ENCODE measurements at places on chromosomes 2 and 18.

DNA sequence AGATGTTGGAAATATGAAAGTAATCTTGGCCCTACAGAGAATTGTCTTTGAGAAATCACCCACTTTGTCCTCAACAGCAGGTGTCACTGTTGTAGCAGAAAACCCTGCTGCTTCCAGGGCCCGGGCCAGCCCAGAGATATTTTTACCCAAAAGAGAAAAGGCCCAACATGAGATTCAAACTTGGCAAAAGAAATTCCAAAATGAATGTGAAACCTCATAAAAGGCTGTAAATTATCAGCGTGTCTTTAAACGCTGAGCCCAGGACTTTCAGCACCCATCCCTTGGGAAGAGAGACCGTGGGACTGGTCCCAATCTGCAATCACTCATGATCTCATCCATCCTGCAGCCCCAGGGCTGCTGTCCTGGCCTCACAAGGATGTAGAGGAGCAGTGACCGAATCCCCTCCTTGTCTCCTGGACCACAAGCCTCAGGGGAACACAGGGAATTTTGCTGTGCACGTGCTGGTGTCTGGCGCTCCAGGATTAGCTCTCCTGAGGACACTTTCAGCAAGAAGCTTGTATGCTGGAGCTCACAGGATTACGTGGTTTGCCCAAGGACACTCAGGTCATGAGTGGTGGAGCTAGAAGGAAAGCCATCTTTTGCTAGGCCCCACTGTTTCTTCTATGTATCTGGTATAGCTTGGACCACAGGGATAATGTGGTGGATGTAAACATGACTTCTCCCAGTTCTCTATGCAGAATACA lies 202.1 kb downstream of the RNF144A start:
- DNase-seq = peak; percentile 46

- no peak for DNase-seq
Measured at GRCh38 chr18:35513181-35513936, 15.6 kb upstream of the INO80C start.

- peak; percentile 13 for DNase-seq
Measured at GRCh38 chr2:240498958-240499260, 58.9 kb downstream of the ANKMY1 start.

GRCh38 chr2:215407061-215407460 lies 28.8 kb downstream of the FN1 start:
- DNase-seq = no peak

- no peak for DNase-seq
Measured at GRCh38 chr2:169735623-169736022, 2.0 kb downstream of the KLHL23 start.

DNA sequence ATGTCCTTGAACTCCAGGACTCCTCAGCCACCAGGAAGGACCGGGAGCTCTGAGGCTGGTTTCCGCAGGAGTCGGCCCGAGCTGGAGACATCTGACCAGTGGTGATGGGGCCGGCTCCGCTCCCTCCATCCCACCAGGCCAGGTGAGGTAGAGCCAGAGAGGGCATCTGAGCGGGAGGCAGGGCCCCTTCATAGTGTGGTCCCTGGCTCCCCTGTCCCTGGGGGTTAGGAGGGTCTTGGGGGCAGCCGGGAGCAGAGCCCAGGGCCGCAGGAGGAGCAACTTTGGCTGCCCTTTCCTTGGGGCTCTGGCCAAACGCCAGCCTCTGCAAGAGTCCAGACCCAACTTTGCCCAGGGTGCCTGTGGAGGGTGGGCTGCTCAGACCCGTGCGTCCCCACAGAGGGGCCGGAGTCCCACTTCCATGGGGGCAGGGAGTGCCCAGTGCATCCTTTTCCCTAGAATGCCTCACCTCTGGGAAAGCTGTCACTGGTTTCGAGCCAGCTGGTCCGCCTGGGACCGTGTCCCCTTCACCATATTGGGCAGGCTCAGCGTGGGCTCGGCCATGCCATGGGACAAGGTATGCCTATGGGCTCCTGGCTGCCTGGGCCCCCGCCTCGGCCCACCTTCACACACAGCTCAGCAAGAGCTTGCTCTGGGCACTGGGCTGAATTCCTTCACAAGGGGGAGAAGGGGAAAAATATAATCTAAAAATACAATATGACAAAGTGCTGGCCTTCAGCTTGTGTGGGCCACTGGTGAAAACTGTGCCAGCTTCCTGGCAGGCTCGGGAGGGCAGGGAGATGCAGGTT lies 148.6 kb downstream of the TWIST2 start:
- DNase-seq = no peak

DNA sequence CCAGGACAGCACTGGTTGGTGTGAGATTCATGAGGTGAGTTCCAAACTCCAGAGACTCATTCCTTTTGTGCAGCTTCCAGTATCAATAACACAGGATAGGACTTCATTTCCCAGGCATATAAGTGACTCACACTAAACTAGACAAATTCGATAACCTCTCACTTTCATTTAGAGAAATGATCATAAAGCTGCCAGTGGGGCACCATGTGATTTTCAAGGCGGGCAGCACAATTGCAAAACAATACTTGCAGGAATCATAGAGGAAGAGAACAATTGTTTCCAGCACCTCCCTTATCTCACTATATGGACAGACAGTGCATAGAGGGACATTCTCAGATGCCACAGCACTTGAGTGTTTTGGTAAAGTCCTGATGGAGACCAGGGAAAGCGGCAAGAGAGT lies 31.3 kb upstream of the DNAH7 start:
- no peak for DNase-seq

DNA sequence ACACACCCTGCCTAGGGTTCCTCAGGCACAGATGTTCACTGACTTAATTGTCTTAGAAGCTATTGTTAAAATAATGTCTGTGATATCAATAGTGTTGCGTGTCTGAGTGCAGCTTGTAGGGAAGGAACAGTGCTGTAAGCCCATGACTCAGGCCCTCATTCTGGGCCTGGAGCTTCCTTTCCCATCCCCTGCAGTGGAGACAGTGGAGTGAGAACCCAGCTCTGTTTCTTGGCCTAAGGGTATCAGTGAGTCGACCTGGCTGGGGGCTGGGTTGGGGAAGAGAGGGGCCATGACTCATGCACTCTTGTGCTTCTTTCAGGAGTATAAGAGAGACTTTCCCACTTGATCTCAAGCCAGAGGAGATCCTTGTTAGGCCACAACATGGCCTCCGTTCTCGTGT lies 106.8 kb downstream of the HRH4 start:
- DNase-seq = no peak

GRCh38 chr18:67305466-67305865 lies 211.1 kb downstream of the DSEL start:
- no peak for DNase-seq

GRCh38 chr18:7735626-7736175 lies 168.6 kb downstream of the PTPRM start:
- DNase-seq = no peak

DNA sequence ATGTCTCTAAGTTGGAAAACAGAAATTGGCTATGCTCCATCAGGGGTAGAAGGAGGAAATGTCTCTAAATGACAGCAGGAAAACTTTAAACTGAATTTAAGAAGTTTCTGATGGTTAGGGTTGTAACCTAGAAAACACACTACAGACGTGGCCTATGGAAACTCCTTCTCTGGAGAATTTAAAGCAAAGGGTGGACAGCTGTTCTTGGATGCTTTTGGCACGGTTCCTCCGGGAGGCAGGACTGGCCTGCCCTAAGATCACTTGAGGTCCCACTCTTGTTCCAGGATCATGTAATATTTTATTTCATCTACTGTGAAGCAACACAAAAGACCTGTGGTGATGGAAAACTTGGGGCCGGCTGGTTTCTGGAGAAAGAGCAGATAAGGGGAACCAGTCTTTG lies 77.0 kb downstream of the NRP2 start:
- DNase-seq = no peak

DNA sequence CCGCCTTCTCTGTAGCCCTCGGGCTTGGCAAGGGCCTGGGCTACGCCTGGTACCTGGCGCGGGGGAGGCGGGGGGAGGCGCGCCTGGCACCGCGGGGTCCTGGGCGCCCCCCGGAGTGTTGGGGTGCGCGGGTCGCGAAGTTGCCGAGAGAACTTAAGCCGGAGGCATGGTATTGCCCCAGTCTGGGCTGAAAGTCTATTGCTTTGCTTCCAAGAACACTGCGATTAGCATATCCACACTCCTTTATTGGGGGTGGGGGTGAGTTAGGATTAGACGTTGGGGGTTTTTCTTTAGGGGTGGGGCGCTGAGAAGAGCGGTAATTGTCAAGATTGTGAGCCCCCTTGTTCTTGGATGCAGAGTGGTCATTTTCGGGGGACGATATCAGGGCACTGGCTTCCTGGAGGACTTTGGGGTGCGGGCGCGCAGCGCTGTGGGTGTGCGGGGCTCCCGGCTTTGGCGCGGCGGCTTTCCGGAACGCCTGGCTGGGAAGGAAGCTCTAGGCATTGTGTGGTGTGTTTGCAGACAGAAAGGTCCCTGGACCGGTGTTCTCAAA lies 798 bp downstream of the TANC1 start:
- DNase-seq = no peak

DNA sequence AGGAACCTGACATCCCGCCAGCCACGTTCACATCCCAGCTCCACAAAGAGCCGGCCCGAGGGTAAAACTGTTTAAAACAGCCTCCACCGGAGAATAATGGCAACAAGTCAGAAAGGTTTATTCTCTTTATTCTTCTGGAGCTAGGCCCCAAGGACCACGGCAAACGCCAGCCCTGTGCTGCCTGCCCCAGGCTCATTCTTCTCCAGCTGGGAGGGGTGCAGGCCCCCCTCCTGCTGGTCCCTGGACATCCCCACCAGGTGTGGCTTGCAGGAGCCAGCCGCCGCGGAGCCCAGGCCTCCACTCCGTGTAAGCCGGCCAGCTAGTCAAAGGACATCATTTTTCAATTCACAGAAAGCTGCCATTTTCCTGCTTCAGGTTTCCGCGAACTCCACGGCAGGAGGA lies 65.8 kb upstream of the SALL3 start:
- DNase-seq = no peak

DNA sequence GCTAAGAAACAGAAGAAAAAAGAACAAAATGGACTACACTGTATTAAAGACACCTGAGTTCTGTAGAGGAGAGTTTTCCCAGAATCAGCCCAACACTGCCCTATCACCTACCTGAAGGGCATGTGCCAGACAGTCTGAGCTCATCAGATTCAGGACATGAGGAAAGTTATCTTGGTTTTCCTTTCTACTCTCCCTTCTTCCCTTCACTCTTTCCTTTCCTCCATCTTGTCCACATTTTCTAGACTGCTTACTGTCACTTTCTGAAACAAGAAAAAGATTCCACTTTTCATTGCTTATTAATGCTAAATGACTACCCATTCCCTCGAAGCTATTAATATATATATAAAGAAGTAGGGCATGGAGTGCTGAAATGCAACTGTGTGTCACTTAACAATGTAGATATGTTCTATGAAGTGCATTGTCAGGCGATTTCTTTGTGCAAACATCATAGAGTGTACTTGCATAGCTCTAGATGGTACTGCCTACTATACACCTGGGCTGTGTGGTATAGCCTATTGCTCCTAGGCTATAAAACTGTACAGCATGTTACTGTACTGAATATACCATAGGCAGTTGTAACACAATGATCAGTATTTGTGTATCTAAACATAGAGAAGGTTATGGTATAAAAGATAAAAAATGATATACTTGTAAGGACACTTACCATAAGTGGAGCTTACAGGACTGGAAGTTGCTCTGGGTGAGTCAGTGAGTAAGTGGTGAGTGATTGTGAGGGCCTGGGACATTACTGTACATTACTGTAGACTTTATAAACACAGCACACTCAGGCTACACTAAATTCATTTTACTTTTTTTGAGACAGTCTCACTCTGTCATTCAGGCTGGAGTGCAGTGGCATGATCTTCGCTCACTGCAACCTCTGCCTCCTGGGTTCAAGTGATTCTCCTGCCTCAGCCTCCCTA lies 145.5 kb upstream of the ITGA6 start:
- no peak for DNase-seq

- peak; percentile 7 for DNase-seq
Measured at GRCh38 chr2:46393347-46393820, 86.0 kb upstream of the TMEM247 start.

DNA sequence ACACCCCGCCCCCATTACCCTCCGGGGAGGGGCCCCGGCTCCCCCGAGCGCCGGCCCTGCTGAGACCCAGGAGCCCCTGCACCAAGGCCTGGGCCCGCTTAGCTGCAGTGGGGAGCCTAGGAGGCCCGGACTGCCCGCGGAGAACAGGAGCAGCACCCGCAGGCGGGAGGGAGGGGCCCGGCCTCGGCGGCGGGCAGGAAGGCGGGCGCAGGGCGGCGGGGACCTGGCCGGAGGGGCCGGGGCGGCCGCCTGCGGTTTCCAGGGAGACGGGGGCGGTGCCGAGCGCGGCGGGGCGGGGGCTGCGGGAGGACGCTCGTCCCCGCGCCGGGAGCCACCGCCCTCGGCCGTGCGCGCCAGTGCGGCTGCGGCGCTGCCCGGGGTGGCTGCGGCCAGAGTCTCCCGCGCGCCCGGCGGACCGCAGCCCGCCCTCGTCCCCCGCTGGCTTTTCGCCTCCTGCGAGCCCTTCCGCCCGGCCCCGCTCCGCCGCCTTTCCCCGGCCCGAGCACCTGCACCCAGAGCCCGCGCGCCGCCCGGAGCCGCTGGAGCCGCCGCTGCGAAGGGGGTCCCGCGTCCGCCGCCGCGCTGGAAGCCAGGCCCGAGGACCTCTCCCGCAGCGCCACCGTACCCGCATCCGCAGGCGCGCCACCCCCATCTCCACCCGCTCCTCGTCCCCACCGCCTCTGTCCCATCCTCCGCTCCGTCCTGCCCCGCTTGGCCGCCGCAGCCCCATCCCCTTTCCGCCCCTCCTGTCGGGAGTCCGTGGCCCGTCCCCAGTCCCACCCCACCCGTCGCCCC lies 17.2 kb downstream of the GPC1 start:
- DNase-seq = no peak

DNA sequence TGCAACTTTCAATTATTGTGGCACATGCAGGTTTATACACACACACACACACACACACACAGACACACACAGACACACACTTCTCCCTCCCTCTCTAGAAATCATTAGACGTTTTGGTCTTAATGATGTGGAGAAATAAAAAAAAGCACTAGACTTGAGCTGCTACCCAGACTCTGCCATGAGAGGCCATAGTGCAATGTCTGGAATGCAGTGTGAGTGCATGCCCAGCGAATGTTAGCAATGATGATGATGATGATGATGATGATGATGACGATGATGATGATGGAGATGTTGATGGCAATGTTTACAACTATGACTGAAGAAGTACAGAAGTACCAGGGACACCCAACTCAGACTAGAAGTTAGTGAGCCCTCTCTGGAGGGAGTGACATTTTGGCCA lies 23.8 kb upstream of the KLHL29 start:
- no peak for DNase-seq

DNA sequence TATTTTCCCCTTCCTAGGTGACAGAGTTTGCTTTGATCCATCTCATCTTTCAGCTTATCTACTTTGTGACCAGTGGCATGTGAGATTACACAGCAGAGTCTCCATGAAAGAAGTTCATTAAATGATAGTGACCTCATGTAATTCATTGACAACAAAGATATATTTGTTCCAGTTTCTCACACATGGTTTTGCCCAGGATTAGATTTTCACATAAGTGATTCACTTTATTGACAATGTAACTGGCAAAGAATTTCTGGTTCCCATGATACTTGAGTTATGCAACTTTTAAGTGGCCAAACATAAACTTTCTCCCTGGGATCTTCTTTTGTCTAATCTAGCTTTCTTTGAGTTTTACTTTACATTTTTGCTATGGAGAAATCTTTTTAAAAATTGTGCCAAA lies 50.0 kb downstream of the MC4R start:
- DNase-seq = no peak

GRCh38 chr2:33136566-33136965 lies 189.8 kb downstream of the LTBP1 start:
- DNase-seq = no peak

- no peak for DNase-seq
Measured at GRCh38 chr2:175597286-175597685, 404.8 kb downstream of the LNPK start.

GRCh38 chr2:237205043-237205541 lies 119.4 kb downstream of the COPS8 start:
- DNase-seq = no peak
